ENCODE measurements at places on chromosomes 1 and 21. TPM values are rescaled to one million over a fixed set of nuclear protein-coding genes. Genes with fewer than 3 reads are reported as not detected.

GRCh38 chr1:240682859-240683242 is 70.9 kb upstream of the GREM2 start:
- H3K4me1 ChIP-seq: no peaks in the 10 kb centered on the region
- no peak overlapping the region for H3K4me3 ChIP-seq
- H3K27ac ChIP-seq: no peak overlapping the region
- DNase-seq: no peak

DNA sequence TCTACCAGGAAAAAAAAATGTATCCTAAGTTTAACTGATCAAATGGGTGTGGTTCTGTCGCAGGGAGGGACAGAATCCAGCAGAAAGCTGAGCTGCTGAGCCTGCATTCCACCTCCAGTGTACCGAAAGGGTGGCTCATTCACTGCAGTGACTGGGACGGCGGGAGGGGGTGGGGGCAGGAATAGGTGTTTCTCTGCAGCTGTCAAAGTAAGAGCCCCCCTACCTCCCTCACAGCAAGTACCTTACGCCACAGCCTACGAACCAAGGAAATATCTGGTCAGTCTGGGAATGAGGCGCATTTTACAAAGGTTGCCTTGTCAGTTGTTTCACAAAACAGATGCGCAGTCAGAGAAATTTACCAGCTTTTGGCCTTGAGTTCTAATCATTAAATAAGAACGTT is 1.7 kb downstream of the S100B start:
- no peaks in the 10 kb centered on the region for H3K36me3 ChIP-seq
- no peak overlapping the region for H3K27ac ChIP-seq
- H3K27me3 ChIP-seq: no peaks in the 10 kb centered on the region
- H3K4me3 ChIP-seq: no peak overlapping the region
- DNase-seq: no peak
- no peaks in the 10 kb centered on the region for H3K4me1 ChIP-seq

Gene AMY1C
- not detected for total RNA-seq

DNA sequence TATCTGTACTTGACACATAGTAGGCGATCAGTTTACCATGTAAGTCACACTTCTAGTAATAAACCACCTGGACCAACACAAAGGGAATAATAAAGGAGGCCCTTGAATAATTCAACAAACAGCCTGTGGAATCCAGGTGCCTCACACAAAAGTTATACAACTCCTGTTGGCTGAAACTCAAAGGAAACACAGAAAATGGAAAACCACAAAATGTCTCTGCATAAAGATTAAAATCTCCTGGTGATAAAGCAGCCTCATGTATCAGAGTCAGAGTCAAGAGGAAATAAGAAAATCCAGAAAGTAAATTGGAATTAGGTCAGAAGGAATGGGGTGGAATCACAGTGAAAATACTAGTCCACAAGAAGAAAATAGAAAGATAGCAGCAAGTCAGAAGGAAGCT is 592.5 kb downstream of the NPHP4 start:
- H3K27me3 ChIP-seq: no peaks in the 10 kb centered on the region
- no peak overlapping the region for H3K27ac ChIP-seq
- H3K4me3 ChIP-seq: no peak overlapping the region
- H3K4me1 ChIP-seq: no peaks in the 10 kb centered on the region

GRCh38 chr1:19414515-19415121 is 70.7 kb downstream of the CAPZB start:
- H3K27me3 ChIP-seq: no peaks in the 10 kb centered on the region
- H3K27ac ChIP-seq: no peak overlapping the region
- DNase-seq: no peak
- no peaks in the 10 kb centered on the region for H3K4me1 ChIP-seq

DNA sequence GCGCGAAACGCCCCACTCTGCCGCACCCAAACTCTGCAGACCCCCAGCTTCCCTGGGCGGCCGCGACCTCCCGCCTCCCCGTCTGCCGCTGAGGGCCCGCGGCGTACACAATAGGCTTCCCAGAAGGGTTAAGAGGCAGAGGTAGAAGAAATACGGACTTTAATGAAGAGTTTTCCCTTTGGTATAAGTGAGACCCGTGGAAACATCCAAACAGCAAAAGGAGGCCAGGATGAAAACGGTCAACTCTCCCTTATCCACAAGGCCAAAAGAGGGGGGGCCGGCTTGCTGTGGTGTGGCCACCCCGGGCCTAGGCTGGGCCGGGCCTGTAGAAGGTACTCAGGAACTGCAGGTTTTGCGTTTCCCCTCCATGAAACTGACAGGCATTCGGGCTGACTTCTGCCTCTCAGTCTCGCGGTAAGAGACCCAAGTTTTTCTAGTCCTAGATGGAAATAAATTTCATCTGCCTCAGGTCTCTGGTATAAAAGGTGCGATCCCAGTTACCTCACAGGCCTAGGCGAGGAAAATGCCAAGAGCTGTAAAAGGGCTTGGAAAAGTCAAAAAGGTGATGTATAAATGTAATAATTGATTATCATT is 671 bp upstream of the PYGO2 start:
- peaks cover 13% of the 10 kb centered on the region for H3K4me1 ChIP-seq
- peak overlapping the region; percentile 96 for H3K27ac ChIP-seq
- peak overlapping the region; percentile 79 for H3K4me3 ChIP-seq
- no peak for DNase-seq

DNA sequence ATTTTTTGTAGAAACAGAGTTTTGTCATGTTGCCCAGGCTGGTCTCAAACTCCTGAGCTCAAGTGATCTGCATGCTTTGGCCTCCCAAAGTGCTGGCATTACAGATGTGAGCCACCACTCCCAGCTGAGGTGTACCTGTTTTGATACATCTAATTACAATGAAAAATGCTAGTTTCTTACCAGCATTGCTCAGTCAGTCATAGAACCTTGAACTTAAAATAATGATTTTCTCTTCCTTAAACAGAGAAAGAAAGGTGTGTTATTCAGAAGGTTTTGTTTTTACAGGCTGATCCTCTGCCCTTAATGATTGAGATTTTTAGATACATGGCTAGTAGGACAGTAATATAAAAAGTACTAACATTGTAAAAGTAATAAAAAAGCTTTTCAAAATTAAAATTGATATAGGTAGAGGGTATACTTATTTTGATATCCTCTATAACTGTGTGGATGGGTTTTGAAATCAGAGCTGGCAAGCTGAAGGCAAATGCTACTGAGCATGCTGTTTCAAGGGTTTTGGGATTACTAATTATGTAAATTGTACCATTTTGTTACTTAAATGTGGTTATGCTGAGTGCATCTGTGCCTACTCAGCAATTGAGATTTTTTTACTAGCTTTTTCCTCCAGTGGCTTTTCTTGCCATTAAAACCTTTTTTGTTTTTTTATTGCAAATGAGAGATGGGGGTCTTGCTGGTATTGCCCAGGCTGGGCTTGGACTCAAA is 16.1 kb downstream of the PRRC2C start:
- DNase-seq: no peak
- H3K27ac ChIP-seq: no peak overlapping the region
- H3K36me3 ChIP-seq: no peaks in the 10 kb centered on the region
- no peaks in the 10 kb centered on the region for H3K4me1 ChIP-seq

All from pancreas (tissue), 10 donors.